Pancreas (tissue), 10 donors: ENCODE measurements at places on chromosomes 12 and 14.

GRCh38 chr14:77590845-77591485 is 25.5 kb downstream of the SPTLC2 start:
- no peak for DNase-seq

DNA sequence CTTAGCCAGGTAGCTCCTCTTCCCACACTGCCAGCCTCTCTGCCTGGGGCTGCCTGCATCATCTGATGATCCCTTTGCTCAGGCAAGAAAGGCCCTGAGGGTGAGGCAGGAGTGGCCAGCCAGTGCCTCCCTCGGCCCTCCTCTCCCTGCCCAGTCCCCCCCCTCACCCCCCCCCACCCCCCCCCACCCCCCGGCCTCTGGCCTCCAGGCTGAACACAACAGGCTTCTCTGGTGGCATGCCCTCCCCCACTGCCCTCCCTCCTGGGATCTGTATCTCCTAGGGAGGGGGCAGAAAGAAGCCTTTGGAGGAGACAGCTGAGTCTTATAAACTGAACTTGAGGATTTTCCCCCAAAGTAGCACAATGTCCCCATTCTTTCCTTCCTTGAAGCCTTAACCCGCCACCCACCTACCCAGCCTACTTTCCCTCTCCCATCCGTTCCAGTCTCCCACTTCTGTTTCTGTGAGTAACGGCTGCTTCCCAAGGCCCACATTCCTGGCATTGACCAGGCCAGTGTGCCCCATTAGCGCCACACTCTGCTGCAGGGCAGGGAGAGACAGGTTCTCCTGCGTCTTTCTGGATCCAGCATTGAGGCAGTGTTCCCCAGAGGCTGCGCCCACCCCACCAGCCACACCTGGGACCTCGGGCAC is 82.1 kb downstream of the B4GALNT3 start:
- DNase-seq = no peak

DNA sequence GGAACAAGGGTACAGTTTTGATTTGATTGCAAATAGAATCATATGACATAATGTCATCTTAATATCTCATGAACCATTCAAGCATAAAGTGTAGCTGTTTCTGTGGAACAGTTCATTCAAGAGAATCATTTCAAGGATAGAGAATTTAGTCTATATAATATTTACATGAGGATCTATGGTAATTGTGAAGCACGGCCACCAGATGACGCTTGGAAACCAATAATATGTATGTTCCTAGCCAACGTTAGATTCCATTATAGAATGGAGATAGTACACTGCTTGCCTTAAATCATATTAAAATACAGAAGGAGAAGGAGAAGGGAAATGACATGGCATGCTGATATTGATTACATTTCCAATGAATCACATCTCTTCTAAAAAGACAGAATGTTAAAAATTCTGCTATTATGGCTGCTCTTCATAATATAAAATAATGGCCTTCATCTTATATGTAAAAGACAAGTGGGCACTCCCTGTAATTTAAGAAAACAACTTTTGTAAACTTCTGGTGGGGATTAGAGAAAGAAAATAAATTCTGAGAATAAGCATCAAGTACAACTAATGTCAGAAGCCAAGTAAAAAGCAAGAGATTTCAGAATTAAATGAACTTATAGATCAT is 351.0 kb downstream of the NAV3 start:
- DNase-seq = no peak

DNA sequence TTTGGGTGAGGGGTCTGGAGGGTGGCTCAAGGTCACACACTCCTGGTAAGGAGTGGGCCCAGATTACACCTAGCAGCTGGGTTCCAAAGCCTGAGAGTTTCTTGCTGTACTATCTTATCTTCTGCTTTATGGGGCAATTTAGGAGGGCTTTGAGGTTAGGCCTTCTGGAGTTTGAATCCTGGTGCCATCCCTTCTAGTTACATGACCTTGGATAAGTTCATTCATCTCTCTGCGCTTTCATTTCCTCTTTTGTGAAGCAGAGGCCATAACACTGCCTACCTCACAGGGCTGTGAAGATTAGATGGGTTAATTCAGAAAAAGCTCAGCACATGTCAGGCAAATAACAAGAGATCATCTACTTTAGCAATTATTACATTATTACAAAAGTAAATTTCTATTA is 7.4 kb upstream of the KRT77 start:
- DNase-seq = no peak

DNA sequence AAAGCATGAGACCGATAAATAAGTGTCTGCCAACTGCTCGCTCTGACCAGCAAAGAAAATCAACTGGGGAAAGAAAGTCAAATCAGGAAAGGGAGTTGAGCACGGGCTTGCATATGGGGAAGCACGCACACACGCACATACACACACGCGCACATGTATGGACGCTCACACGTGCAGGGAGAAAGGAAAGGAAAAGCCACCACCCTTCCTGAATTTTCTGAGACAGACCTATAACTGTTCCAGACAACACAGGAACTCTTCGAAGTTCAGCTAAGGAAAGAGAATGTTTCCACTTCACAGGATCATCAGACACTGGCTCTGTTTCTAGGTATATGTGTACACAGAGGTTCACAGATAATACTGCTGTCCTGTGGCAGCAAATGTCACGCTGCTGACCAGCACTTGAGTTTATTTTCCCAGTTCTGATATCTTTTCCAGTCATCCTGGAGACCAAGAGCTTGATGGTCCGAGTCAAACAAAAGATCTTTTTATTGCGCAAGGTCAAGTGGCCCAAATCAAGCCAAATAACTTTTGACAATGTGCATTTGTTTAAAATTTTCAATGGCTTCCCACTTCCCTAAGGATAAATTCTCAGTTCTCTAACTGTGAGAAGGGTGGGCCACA is 82.1 kb upstream of the TMCC3 start:
- DNase-seq = no peak

- DNase-seq = no peak
Observed at GRCh38 chr14:76186308-76187027, 34.7 kb downstream of the GPATCH2L start.
